ENCODE measurements at places on chromosomes 1 and 21.
A peak's percentile ranks its signal among the peaks of the same experiment; 100 is the strongest.

GRCh38 chr1:26702680-26703038 lies 6.8 kb downstream of the ARID1A start:
- no peak for DNase-seq

DNA sequence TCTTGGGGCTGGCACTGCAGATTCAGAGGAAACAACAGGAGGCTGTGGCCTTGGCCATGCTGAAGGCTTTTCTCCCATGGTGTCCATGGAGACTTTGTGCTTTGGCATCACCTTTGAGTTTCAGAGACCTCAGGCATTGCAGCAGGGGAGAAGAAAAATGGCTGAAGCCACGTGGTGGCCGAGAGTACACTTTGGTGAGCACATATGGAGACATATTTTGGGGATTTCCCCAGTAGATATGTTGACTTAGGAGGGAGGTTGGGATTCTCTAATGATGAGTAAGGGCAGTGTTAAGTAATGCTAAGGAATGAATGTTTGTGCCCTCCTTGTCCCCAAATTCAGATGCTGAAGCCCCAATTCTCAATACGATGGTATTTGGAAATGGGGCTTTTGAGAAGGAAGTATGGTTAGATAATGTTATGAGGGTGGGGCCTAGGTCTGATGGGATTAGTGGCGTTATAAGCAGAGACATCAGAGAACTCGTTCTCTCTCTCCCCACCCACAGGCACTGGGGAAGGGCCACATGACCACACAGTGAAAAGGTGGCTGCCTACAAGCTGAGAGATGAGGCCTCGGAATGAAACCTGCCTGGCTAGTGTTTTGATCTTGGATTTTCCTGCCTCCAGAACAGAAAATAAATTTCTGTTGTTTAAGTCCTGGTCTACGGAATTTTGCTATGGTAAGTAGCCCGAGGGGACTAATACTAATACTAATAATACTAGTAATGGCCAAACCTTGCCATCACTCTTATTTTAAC lies 98.6 kb downstream of the TBX19 start:
- no peak for DNase-seq

GRCh38 chr1:1022302-1023009 lies 2.5 kb downstream of the AGRN start:
- no peak for DNase-seq

DNA sequence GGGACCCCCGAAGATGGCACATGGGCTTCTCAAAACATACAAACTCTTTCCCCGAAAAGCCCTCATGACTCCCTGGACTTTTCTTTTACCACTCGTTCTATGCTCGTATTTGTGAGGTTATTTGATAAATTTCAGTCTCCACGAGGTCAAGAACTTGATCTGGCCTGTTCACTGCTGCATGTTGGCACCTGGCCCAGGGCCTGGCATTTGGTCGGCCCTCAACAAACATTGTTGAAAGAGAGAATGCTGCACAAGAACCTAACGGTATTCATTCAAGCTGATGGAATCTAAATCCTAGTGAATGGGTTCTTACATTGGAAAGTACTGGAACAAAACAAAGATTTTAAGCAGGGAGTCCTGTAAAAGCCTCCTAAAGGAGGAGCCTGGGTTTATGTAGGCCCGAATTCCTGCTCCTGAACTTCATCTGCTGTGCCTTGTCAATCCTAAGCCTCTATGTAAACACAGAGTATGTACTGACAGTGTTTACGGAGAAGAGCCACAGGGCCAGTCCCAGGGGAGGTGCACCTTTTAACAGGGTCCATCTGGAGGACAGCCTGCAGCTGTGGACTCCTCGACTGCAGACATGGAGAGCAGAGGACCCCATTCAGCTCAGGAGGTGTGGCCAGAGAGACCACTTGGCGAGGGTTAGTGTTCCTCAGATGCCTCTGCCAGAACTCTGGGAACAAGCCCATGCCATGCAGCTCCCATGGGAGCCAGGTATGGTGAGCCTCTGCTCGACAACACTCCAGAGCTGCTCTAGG lies 46.9 kb downstream of the L1TD1 start:
- DNase-seq = no peak

GRCh38 chr1:29645586-29645985 lies 409.3 kb downstream of the PTPRU start:
- no peak for DNase-seq

GRCh38 chr1:54887665-54888071 lies 673 bp upstream of the DHCR24 start:
- peak; percentile 46 for DNase-seq

- no peak for DNase-seq
Observed at GRCh38 chr1:27388337-27389005, 4.0 kb upstream of the GPR3 start.

DNA sequence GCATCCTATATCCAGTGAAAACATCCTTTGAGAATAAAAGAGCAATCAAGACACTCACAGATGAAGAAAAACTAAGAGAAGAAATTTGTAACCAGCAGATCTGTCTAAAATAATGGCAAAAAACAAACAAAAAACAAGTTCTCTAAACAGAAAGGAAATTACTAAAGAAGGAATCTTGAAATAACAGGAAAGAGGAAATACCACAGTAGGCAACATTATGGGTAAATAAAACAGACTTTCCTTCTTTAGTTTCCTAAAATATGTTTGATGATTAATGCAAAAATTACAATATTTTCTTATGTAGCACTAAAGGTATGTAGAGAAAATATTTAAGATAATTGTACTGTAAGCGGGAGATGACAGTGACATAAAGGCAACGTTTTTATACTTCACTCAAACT lies 23.5 kb downstream of the SLC19A1 start:
- no peak for DNase-seq

DNA sequence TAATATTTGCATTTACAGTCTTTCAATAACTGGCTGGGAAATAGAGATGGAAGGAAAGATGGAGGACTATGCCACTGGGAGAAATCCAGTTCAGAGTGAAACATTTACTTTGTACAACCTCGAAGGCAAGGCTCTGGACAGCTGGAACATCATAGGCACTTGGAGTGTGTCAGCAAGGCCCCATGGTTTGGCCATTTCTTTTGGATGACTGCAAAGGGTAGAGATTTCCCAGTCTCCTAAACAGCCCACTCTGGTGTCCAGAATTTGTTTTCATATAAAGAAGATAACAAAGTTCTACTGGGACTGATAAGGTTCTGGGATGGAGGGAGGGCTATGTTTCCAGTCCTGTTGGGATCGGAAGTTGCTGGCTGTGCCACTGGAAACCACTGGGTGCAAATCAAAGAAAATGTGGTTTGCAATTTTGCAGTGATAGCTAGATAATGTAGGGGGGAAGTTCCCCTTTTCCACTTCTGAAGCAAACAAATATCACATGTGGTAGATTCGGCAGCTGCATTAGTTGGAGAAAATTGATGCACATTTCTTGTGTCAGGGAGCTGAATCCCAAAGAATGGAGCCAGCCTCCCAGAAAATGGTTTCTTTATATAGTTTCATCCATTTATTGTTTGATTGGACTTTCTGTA lies 16.2 kb downstream of the KCND3 start:
- DNase-seq = no peak

DNA sequence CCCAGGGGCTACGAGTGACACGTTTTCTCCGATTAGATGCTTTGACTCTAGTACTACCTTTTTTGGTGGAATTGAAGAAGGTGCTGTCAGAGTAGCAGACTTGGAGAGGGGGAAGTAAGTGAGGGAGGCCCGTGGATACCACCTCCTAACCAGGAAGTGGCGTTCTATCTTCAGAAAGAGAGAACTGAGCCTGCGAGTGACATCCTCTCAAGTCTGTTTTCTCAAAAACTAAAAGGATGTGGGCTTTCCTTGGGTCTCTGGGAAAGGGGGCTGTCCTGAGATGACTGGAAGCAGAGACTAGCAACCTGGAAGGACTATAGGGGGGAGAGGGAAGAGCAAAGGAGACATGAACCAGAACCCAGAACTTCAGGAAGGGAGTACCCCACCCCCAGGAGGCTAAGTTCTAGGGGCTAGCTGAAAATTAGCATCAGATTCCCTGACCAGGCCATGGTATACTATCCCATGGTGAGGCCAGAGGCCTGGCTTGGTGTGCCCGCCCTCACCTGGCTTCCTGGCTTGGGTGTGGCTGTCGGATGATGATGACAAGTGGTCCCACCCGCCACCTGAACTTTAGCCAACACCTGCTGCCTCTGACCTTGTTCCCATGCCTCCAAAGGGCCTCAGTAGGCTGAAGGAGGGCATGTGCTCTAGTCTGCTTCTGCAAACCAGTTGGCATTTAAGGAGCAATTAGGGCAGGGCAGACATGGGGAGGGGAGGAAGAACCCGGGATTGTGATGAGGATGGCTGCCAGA lies 49.1 kb downstream of the ATP2B4 start:
- no peak for DNase-seq

- DNase-seq = no peak
Observed at GRCh38 chr21:45632637-45633251, 10.8 kb upstream of the PCBP3 start.

DNA sequence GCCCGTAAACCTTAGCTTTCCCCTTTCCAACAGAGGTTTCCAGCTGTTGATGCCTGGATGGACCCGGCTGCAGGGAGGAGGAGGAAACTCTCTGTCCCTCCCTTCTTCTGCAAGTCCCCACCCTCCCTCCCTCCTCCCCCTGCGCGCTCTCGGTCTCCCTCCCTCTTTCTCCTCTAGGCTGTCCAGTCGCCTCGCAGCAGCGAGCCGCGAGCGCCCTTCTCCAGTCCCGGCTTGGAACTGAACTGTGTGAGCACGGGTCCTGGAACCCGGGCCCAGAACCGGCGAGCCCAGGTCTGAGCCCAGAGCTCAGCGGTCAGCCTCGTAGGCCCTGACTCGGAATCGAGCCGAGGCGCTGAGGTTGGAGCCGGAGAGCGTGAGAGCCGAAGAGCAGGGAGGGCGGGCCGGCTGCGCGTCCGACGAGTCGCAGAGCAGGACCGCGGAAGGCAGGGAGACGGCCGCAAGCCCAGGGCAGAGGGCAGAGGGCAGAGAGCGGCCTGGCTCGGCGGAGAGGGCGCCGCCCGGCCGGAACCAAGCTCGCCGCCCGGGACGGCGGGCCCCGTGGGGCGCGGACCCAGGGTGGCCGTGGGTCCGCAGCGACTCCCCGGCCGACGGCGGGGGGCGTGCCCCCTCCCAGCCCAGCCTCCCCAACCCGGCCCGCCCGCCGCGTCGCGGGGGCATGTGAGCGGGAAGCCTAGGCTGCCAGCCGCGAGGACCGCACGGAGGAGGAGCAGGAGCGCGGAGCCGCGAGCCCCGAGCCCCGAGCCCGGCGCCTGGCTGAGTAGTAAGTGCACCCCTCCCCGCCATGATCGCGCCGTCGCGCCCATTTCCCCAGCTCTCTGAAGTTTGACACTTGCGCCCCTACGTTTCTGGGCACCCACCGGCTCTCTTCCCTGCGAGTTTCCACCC lies at the start of gene SOX13:
TSS of gene SOX13 (plus strand) at position 185 of the 906 bp plus-strand sequence. CDS start 39,801 bp downstream, outside the sequence.
- peak; percentile 80 for DNase-seq

DNA sequence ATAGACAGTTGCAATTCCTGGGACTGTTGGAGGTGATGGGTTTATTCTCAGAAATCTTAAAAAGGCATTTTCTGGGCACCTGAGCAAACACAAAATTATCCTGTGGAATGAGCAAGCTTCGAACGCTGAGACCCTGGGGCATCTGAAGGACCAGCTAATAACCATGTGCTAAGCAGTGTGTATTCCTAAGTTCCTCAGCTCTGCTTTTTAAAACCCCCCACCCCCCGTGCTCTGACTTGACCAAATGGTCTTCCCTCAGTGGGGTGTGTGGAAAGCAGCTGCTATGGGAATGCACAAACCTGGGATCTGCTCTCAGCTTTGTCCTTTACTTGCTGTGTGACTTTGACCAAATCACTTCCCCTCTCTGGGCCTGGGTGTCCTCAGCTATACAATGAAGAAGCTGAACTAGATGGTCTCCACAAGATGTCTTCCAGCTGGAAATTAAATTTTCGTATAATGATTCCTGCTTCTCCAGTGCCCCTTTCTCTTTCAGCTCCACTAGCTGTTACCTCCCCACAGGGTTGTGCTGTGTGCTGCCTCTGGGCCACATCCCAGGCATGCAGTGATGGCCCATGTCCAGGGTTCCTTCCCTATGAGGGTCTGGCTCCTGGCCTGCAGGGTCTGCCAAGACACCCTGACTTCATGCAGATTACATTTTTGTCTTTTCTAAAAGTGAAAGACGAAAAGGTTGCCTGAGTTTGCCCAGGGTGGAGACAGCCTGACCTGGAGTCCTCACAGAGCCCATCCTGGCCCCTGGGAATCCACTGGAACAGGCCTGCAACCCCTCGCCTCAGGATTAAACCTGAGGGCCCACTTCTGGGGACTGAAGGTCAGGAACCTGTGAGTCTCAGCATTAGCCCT lies 14.9 kb upstream of the CD247 start:
- no peak for DNase-seq

- DNase-seq = no peak
Observed at GRCh38 chr1:89279011-89279466, 6.4 kb upstream of the GBP5 start.

DNA sequence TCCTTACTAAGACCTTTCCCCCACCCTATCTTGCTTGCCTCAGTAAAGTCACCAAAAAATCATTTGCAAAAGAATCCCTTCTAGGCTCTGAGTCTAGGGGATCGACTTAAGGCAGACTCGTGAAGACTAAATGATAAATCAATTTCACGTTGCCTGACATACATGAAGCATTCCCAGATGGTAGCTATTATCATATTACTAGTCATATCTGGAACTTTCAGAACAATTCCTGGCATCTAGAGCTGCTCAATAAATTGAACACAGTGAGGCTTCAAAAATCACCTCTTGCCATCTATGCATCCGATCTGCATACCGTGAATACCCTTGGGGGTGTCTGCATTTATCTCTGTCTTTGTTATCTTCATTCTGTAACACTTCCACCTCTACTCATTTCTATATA lies 49.6 kb upstream of the DAB1 start:
- no peak for DNase-seq

- no peak for DNase-seq
Observed at GRCh38 chr1:203402629-203403337, 51.9 kb upstream of the FMOD start.

- DNase-seq = no peak
Observed at GRCh38 chr1:3907031-3907534, 7.0 kb upstream of the C1orf174 start.

DNA sequence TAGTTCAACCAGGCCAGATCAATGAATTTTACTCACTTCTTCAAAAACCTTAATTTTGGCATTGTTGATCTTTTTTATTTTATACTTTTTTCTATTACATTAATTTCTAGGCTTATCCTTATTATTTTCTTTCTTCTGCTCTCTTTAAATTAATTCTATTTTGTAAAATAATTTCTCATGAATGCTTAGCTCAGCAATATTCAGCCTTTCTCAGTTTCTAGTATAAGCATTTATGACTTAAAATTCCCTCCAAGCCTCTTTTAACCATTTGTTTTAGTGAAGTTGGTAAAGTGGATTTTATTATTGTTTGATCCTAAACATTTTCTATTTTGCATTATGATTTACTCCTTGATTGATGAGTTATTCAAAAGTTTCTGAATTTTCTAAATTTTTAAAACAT lies 20.6 kb upstream of the SAMD13 start:
- DNase-seq = no peak

- DNase-seq = no peak
Observed at GRCh38 chr1:54276617-54277450, 76.9 kb downstream of the MRPL37 start.

Data from neuronal stem cell (in vitro differentiated cells).